Upper lobe of right lung (tissue), 1 donor: ENCODE measurements at places on chromosomes 13 and 19. TPM values are rescaled to one million over a fixed set of nuclear protein-coding genes. Genes with fewer than 3 reads are reported as not detected.

DNA sequence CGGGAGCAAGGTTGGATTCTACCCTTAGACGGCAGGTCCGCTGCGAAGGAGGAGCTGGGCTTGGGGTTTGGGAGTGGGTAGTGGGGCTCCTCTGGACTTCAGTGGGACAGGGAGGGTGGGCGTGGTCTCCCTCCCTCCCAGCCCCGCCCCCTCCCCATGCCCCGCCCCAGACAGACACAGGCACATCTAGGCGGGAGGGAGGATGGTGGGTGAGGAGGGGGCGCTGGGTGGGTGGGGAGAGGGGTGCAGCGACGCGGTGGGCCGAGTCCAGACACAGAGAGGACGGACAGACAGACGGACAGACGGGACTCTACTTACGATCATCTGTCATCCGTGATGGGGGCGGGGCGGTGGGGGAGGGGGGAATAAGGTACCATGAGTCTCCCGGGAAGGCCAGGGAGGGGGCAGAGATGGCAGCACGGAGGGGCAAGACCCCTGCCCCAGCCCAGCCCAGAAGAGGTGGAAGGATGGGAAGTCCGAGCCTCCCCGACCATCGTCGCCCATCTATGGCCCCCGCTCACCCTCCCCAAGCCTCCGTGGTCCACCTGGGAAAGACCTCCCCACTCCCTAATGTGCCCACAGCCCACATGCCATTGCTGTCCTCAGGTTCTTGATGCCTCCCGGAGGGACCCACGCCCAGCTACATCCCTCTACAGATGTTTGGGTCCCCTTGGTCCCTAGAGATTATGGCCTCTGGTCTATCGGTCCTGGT lies 64.8 kb downstream of the UNC13A start:
- DNase-seq: no peak
- no peak overlapping the region for H3K4me3 ChIP-seq
- no peaks in the 10 kb centered on the region for H3K36me3 ChIP-seq
- H3K4me1 ChIP-seq: no peaks in the 10 kb centered on the region

STAP2 gene
- 16.1 TPM for total RNA-seq

APOC4 gene
- not detected for total RNA-seq

DNA sequence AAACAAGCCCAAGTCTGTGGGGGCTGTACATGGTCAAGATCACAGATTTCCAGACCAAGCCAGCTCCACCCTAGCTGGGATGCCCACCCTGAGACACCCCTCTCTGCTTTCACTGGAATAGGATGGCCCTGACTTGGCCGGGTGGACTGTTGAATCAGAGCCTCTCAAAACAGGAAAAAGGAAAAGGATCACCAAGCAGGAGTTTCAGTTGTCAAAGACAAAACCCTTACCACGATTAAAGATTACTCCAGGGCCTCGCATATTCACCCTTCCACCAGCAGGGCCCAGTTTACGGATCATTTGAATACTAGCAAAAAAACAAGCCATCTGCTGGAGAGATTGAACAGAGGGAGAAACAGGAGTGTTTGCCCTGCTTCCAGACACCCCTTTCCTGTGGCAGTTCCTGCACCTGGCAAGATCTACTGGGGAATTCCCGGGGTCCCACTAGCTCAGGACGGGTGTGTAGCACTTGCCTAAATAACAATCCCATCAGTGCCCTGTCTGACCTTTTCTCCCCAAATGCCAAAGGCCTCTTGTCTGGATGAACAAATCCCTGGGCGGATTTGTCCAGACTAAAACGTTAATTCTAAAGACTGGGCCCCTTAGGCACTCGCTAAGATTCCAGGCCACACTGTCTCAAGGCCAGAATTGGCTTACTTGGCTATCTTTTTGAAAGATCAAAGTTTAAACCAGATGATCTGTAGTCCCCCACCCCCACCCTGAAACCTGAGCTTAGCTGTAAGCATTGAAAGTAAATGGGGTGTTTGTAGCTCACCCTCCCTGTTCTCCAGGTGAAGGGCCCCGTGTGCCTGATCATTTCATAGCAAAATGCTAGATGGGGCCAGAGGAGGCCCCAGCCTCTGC lies 38.4 kb downstream of the ACTN4 start:
- no peaks in the 10 kb centered on the region for H3K27me3 ChIP-seq
- H3K36me3 ChIP-seq: no peaks in the 10 kb centered on the region
- no peak for DNase-seq
- H3K4me3 ChIP-seq: no peak overlapping the region

MISP3 gene
- 6.7 TPM for total RNA-seq

RNF225 gene
- 0.55 TPM for total RNA-seq

- DNase-seq: peak; percentile 70
- H3K36me3 ChIP-seq: no peaks in the 10 kb centered on the region
- H3K27ac ChIP-seq: no peak overlapping the region
- H3K4me3 ChIP-seq: no peak overlapping the region
- H3K4me1 ChIP-seq: peaks cover 5% of the 10 kb centered on the region
- H3K27me3 ChIP-seq: no peaks in the 10 kb centered on the region
Measured at GRCh38 chr13:59531571-59532091, 632.1 kb downstream of the DIAPH3 start.

- no peaks in the 10 kb centered on the region for H3K4me1 ChIP-seq
- no peaks in the 10 kb centered on the region for H3K27me3 ChIP-seq
- H3K4me3 ChIP-seq: no peak overlapping the region
- no peak overlapping the region for H3K27ac ChIP-seq
- H3K36me3 ChIP-seq: peaks cover 80% of the 10 kb centered on the region
Measured at GRCh38 chr19:41898235-41898634, 15.3 kb downstream of the ARHGEF1 start.

PTH2 gene
- not detected for total RNA-seq

DNA sequence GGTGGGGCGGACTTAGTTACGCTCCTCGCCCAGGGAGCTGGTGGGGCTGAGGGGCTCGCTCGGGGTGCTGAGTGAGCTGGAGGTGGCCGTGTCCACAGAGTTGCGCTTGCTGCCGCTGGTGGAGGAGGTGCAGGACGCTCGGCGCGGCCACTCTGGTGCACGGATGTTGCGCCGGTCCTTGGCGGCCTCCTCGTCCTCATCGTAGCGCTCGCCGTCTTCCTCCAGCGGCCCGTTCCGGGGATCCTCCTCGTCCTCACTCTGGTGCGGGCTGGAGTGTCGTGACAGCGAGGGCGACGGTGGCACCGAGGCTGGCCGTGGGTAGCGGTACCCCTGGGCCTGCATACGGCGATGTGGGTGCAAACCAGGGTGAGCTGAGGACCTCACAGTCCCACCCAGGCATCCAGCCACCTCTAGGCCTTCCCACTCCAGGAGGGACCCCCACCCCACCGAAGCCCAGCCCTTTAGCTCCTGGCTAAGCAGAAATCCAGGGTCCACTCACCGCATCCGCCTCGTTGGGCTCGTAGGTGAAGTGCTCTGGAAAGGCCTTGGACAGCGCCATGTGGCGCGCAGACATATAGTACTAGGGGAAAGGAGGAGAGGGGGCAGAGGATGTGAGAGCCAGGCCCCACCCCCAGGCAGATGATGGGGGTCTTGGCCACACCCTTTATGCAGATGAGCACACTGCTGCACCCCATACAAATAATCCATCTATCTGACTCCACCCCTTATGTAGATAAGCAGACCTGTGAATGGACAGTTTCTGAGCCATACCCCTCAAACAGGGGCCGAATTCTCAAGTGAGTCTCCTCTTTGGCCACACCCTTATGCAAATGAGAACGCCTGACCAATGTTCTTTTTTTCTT lies 4.4 kb downstream of the FTL start:
- no peak overlapping the region for H3K27ac ChIP-seq
- peaks cover 25% of the 10 kb centered on the region for H3K4me1 ChIP-seq
- H3K4me3 ChIP-seq: no peak overlapping the region
- peak; percentile 68 for DNase-seq

FUT2 gene
- 0.81 TPM for total RNA-seq

HIPK4 gene
- total RNA-seq: 0.64 TPM

AP2S1 gene
- 101 TPM for total RNA-seq

DNA sequence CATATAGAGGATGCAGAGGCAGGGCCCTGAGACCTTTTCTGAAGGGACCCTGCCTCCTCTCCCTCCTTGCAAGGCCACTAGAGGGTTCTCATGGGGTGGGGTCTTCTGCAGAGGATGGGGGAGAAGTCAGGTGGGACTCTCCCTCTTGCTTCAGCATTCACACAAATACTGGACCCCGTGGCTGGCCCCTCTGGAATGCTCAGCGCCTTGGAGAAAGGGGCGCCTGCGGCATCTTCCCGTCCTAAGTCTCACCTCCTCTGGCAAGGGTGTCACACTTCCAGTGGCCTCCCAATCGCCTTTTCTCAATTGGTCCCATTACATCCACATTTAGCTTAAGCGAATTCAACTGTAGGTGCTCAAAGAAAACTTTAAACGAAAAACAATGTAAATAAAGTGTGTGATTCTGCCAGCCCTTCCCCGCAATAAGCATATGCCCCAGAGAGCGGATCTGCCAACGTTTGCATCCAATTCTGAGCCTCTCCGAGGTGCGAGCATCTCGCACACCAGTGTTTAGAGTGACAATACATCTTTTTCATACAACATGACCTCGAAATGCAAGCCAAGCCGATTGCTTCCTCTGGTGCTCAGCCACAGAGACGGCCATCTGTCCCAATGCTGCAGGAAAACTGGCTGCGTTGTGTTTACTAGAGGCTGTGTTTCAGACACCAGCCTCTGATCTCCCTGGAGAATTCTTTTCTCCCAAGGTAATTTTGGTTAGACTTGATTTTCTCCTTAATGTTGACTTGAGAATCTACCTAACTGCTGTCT lies 69.1 kb upstream of the WASF3 start:
- no peak overlapping the region for H3K27ac ChIP-seq
- DNase-seq: no peak
- no peaks in the 10 kb centered on the region for H3K36me3 ChIP-seq
- H3K27me3 ChIP-seq: no peaks in the 10 kb centered on the region

DNA sequence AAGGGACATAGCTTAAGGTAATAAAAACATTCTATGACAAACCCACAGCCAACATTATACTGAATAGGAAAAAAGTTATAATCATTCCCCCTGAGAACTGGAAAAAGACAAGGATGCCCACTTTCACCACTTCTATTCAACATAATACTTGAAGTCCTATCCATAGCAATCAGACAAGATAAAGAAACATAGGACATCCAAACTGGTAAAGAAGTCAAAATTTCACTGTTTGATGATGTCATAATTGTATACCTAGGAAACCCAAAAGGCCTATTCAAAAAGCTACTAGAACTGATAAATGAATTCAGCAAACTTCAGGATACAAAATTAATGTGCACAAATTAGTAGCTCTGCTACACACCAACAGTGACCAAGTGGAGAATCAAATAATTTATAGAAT lies 1590.0 kb upstream of the PCDH20 start:
- no peaks in the 10 kb centered on the region for H3K27me3 ChIP-seq
- H3K36me3 ChIP-seq: no peaks in the 10 kb centered on the region
- H3K27ac ChIP-seq: no peak overlapping the region
- no peak for DNase-seq
- no peaks in the 10 kb centered on the region for H3K4me1 ChIP-seq

DNA sequence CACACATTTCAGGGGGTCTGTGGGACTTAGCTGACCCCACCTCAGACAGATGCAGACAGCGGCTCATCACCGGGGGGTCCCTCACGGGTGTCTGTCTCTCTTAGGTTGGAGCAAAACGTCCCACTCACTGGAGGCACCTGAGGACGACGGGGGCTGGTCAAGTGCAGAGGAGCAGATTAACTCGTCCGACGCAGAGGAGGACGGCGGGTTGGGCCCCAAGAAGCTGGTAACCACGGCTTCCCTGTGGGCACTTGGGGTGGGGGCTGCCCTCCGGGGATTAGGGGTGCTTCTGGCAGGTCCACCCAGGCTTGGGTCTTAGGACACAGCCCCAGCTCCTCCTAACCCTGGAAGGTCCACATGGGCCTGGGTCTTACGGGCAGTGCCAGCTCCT lies 11.2 kb upstream of the F7 start:
- H3K4me3 ChIP-seq: no peak overlapping the region
- H3K27me3 ChIP-seq: no peaks in the 10 kb centered on the region
- DNase-seq: no peak
- H3K27ac ChIP-seq: no peak overlapping the region
- H3K36me3 ChIP-seq: no peaks in the 10 kb centered on the region

- peaks cover 4% of the 10 kb centered on the region for H3K27me3 ChIP-seq
- DNase-seq: no peak
- no peak overlapping the region for H3K27ac ChIP-seq
- no peaks in the 10 kb centered on the region for H3K36me3 ChIP-seq
- no peak overlapping the region for H3K4me3 ChIP-seq
- H3K4me1 ChIP-seq: no peaks in the 10 kb centered on the region
Measured at GRCh38 chr19:48403606-48404005, 10.1 kb downstream of the GRIN2D start.

- H3K4me1 ChIP-seq: peaks cover 6% of the 10 kb centered on the region
- no peak overlapping the region for H3K4me3 ChIP-seq
- no peaks in the 10 kb centered on the region for H3K27me3 ChIP-seq
- H3K27ac ChIP-seq: no peak overlapping the region
Measured at GRCh38 chr13:110921695-110922094, 6.8 kb upstream of the ANKRD10 start.
